ENCODE measurements at places on chromosomes 2 and 18.

GRCh38 chr18:76056471-76057110 lies 438.5 kb downstream of the ZNF516 start:
- no peak for DNase-seq

- DNase-seq = no peak
Observed at GRCh38 chr2:218123986-218124385, 1.8 kb upstream of the CXCR2 start.

DNA sequence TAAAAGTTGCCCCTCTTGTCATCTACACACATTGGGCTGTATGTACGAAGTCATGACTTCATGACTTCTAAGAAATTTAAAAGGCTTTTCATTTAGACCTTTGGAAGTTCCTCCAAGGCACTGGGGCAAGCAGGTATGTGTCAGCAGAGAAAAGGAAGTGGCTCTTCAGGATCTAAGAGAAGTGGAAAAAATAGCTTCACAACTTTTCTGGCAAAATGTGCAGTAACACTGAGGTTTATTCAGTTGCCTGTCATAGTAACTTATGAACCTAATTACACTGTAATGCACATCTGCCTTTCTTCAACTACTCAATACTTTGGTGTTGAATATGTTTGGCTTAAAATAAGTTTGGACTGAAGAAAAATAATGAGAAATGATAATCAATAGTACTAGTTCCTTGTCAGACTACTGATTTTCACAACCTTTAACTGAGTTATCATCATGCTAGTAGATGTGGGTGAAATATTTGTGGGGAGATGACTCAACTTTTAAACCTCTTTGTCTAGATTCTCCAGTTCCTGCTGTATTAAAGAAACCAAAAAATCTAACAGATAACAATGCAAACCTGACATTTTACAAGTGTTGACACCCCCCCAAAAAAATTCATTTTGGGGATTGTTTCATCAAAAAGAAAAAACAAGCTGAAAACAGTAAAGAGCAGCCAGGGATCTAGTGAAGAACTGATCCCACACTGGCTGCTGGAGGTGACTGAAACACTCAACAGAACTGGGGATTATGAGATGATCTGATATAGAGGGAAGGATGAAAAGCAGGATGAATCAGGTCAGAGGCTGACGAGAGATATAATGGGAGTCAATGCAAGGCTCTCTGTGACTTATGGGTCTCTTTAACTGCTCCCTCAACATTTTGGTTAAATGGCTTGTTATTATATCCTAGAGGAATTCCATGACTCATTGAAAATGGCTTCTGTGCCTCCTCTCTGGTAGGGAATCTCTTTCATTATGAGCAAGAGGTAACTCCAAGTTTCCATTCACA lies 84.6 kb downstream of the COLEC12 start:
- DNase-seq = no peak

DNA sequence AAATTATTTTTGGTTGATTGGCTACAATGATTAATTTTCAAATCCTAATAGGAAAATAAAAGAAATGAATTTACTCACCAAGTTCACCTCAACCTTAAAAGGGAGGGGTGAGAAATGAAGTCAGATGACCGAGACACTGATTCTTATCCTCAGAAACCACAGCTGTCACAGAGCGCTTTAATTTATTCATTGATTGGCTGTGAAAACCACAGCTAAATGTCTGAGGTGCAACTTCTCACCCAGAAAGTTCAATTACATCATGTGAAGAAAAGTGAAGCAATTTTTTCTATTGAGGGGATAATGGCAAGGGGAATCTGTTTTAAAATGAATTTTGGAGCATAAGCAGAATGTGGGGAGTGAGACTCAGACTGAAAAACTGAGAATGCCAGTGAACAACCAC lies 128.4 kb downstream of the RNF152 start:
- no peak for DNase-seq

- no peak for DNase-seq
Observed at GRCh38 chr2:223896833-223897311, 48.3 kb downstream of the WDFY1 start.

DNA sequence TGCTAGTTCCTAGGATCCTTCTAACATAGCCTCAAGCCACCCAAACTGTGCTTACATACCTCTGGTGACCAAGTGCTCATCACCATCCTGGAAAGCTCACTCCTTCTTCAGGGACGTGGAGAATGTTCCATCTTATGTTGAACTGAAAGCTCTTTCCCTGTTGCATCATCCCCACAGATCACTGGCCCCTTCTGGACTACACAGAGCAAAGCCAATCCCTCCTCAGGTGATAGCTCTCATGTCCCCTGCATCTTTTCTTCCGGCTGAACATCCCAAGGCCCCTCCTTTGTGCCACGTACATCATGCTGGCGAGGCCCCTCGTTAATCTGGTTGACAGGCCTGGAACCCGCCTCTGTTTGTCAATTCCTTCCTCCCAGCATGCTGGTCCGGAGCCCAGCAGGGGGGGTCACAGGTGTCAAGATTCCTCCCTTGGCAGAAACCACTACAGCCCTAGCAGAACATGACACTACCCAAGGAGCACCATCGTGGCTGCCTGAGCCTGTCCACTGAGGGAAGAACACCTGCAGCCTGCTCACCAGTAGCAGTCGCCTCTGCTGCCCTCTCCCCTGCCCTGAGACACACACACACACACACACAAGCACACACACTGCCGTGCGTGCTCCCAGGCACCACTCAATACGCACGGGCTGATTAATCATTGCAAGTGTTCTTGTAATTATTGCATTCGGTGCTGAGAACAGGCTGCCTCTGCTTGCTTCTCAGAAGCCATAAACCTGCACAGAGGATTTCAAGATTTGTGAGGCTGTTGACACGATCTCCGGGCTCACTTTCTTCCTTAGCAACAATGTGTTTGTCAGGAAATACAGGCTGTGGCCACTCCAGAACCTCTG lies 6.3 kb upstream of the KCNK3 start:
- DNase-seq = no peak

DNA sequence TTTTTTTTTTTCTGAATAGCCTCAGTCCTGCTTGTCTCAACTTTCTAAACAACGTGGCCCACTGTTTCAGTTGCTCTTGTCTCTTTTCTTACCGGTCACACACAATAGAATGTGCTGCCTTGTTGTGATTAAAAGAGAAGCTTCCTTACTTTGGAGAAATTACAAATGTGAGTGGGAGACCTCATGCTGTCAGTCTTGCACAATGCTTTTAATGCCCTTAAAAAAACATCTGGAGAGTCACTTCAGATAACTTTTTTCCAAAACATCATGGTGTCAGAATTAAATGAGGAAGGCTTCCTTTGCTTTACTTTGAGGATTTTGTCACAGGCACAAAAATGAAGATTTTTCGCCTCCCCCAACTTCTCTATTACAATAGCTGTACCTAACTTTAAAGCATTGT lies 37.7 kb downstream of the LHCGR start:
- no peak for DNase-seq

GRCh38 chr2:170122883-170123547 lies 54.9 kb upstream of the MYO3B start:
- no peak for DNase-seq

DNA sequence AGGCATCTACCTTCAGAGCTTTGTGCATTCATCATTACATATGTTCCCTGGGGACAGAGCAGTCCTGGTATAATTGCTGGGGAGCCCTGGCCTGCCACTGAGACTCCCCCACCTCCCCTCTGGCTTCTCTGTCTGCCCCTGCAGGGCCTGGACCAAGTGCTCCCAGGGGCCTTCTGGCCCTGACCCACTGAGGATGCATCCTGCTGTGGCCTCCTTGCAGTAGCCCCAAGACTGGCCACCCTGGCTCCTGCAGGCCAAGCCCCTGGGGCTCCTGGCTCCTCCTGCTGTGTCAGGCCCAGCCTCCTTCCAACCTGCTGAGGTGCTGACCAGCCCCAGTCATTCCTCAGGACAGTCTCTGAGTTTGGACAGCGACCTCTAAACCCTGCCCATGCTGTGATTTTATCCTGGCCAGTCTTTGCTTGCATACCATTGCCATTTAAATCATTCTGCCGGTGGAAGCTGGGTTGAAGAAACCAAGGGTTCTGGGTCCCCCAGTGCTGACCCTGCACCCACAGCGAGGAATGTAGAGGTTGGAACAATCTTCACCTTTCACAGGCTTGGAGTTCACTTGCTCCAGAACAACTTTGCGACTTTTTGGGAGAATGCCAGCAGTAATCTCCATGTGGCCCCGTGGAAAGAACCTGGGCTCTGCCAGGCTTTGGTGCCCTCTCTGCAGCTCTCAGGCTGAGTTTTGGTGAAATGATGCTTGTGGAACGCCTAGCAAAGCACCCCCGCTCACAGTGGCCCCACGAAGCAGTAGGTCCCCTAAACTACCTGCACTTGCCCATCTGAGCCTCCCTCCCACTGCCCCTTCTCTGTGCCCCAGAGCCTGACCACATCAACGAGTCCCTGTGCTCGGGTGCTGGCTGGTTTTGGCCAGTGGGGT lies 167.3 kb upstream of the GLI2 start:
- DNase-seq = no peak

- DNase-seq = no peak
Observed at GRCh38 chr2:203097735-203098134, 83.1 kb downstream of the NBEAL1 start.

- DNase-seq = no peak
Observed at GRCh38 chr2:60446413-60447267, 106.8 kb downstream of the BCL11A start.

DNA sequence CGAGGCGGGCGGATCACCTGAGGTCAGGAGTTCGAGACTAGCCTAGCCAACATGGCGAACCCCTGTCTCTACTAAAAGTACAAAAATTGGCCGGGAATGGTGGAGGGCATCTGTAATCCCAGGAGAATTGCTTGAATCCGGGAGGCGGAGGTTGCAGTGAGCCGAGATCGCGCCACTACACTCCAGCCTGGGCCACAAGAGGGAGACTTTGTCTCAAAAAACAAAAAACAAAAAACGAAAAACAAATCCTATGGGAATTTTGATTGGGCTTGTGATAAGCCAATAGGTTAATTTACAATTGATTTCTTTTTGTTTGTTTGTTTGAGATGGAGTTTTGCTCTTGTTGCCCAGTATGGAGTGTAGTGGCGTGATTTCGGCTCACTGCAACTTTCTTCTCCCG lies 24.2 kb upstream of the TOGARAM2 start:
- DNase-seq = no peak

DNA sequence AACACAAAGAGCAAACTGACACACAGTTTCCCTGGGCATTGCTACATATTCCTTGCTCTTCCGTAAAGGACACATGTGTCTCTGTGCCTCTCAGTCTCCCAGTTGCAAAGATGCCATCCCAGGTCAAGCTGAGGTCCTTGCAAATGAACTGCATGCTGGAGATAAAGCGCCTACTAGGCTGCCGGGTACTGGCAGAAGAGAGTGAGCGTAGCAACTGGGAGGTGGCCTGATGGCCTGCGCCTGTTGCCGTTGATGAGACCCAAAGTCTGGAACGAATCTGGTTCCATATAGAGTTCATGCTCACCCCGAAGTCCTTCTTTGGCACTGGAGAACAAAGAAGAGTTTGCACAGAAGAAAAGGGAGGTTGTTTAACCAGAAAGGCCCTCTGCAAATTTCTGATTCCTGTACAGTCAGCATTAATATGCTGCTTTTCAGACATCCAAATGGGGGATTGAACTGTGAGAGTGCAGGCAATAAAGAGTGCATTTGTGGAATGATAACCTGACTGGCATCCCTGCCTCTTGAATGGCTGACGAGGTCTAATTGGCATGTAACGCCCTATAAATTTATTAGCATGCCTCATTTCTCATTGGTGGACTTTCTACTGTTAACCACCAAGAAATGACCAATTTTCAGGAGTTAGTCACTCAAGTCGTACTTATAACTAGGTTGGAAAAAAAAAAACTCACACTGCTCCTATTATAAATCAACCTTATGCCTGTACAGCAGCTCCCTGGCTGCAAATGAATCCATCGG lies 78.7 kb downstream of the GBX2 start:
- no peak for DNase-seq

DNA sequence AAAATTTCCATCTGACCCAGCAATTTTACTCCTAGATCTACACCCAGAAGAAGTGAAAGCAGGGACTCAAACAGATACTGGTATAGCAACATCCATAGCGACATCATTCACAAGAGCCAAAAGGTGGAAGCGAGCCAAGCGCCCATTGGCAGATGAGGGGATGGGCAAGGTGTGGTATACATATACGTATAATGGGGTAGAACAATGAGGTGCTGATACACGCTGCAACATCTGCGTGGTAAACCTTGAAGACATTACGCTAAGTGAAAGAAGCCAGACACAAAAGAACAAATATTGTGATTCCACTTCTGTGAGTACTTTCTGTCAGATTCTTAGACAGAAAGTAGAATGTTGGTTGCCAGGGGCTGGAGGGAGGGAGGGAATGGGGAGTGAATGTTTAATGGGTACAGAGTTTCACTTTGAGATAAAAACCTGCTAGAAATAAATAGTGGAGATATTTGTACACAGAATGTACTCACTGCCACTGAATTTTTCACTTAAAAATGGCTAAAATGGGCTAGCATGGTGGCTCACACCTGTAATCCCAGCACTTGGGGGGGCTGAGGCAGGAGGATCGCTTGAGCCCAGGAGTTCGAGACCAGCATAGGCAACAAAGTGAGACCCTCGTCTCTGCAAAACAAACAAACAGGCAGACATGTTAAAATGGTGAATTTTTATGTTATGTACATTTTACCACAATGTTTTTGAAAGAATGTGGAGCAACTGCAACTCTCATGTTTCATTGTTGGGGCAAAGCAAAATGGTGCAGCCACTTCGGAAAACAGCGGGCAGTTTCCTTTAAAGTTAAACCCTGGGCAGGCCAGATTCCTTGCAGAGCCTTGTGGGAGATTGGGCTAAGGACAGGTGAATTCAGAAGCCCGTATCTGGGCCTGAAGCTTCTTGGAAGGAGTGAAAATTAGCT lies 103.4 kb upstream of the MYCN start:
- no peak for DNase-seq

GRCh38 chr2:66555501-66556324 lies 120.8 kb downstream of the MEIS1 start:
- no peak for DNase-seq

DNA sequence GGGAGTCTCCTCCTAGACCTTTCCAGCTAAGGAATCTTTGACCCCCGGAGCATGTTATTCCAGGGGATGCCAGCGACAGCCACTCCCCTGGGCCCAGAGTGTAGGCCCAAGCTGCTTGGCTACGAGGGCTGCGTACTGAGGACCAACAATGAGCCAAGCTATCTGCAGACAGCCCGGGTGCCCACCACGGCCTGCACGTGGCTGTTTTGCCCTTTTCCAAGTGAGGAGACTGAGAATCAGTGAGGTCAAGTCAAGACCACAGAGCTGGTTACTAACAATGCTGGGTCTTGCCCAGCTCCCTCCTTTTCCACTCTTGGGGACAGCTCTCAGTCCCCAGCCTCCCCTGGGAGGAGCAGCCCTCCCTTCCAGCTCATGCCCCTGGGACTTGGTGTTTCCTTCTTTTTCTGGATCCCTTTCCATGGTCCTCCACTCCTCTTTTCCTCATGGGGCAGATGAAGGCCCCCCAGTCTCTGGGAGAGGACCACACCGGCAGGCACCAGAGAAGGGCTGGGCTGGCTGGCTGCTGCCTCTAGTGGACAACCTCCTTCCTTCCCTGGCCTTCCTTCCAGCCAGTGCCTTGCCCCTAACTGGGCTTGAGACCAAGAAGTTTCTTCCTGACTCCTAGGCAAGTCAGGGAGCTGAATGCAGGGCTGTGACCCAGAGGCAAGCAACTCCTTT lies 550 bp upstream of the MALL start:
- DNase-seq = no peak

GRCh38 chr2:199201539-199201938 lies 256.2 kb downstream of the SATB2 start:
- no peak for DNase-seq
